ENCODE measurements at places on chromosomes 3 and 15. TPM values are rescaled to one million over a fixed set of nuclear protein-coding genes. Genes with fewer than 3 reads are reported as not detected.

The IL16 gene
- total RNA-seq = not detected

The SLC30A4 gene
- total RNA-seq = 15.4 TPM

The WDR49 gene
- total RNA-seq = 0.31 TPM

The CFAP161 gene
- total RNA-seq = not detected

The BNIP2 gene
- total RNA-seq = 68.0 TPM

The ANKRD63 gene
- total RNA-seq = 0.42 TPM

The MYZAP gene
- 1.5 TPM for total RNA-seq

- DNase-seq = no peak
These were observed 3.4 kb downstream of the VILL start for GRCh38 chr3:37993820-37994638.

- no peak for DNase-seq
These were observed 106.3 kb upstream of the MEIS2 start for GRCh38 chr15:37206690-37207089.

- DNase-seq = no peak
These were observed 90.2 kb upstream of the CHD2 start for GRCh38 chr15:92809880-92810361.

GRCh38 chr3:184336547-184337398 lies 627 bp upstream of the FAM131A start:
- DNase-seq = no peak

- no peak for DNase-seq
These were observed 182.7 kb downstream of the MEX3B start for GRCh38 chr15:81863162-81863561.

- DNase-seq = no peak
These were observed 11.9 kb downstream of the ARRDC4 start for GRCh38 chr15:97972366-97972765.

DNA sequence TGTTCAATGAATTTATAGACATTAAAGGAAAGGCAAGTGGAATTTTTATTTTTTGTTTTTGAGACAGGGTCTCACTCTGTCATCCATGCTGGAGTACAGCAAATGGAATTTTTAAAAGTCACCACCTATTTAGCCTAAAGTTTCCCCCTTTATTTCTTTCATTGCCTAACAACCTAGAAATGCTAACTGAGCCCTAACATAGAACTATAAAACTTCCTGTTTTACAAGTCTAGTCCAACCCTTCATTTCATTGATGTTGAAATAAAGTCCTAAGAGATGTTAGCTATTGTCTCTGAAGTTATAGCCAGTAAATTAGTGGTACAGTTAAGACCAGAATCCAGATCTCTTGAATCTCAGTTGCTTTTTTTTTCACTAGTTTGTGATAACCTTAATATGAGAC lies 39.0 kb downstream of the MAPK6 start:
- DNase-seq = no peak

DNA sequence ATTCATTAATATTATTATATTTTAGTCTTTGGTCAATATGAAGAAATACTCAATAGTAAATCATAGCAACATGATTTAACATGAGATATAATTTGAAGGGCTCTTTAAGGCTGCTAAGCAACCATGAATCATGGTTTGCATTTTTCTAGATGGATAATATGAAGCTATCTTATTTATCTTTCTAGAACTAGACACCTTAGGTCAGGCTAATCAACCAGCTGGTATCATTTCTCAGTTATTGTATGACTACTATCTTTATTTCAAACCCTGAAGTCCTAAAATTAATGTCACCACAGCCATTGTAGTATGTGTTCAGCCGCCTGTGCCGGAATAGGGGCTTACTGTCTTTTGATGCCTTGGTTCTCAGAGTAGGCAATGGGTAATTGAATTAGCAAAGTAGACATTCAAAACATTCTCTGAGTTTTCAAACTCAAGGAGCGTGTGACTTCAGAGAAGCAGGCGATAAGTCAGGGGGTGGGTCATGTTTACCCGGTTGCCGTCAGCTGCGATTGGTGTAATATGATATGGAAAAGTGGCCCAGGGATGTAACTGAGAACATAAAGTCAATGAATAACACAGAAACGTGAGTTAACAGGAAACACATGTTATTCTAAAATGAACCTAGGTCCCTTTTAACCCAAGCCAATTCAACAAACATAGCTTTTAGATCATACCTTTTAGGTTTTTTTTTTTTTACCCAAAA lies 93.4 kb upstream of the CTDSPL start:
- DNase-seq = no peak

GRCh38 chr3:94234177-94234788 lies 171.4 kb downstream of the NSUN3 start:
- no peak for DNase-seq

DNA sequence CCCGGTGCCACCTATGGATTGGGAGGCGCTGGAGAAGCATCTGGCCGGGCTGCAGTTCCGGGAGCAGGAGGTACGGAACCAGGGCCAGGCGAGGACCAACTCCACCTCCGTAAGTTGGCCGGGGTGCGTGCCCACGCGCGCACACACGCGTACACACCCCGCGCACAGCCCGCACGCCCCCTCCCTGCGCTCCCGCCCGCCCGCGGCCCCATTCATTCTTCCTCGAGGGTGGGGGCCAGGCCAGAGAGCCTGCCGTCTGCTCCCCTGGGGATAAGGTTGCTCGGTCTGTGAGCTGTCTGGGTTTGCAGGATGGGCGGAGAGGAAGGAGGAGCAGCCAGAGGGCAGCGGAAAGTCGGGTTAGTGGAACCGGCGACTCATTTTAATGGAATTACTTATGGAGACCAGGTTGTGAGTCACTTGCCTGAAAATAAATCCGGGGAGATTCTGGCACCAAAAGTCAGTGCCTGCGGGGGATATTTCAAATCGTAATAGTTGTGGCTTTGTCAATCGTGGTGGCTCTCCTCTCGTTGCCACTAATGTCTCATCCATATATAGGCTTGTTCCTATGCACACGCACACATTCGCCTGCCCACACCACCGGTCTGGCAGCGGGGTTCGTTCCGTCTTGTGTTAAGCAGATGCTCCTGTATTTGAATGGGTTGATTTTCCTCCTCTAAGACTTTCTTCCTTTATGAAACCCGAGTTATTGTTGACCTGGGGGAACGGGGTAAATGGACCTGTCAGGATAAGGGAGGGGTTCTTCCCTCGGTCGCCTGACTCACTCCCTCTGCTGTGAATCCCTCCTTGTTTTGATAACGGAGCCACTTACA lies 223.4 kb upstream of the IL12A start:
- DNase-seq = peak; percentile 93
